Activated B cell treated with CpG ODN at 0.5 μM for 24 hours (primary cell): ENCODE measurements at places on chromosomes 4 and X. TPM values are rescaled to one million over a fixed set of nuclear protein-coding genes. Genes with fewer than 3 reads are reported as not detected.

Gene SRD5A3
- 4.5 and 5.7 TPM in 2 replicates for total RNA-seq

- H3K4me1 ChIP-seq = no peaks in the 10 kb centered on the region
- no peak overlapping the region for H3K27ac ChIP-seq
- peaks cover 18% of the 10 kb centered on the region for H3K27me3 ChIP-seq
- H3K4me3 ChIP-seq = no peak overlapping the region
- no peaks in the 10 kb centered on the region for H3K36me3 ChIP-seq
Observed at GRCh38 chr4:147480502-147480890, 401 bp upstream of the EDNRA start.

DNA sequence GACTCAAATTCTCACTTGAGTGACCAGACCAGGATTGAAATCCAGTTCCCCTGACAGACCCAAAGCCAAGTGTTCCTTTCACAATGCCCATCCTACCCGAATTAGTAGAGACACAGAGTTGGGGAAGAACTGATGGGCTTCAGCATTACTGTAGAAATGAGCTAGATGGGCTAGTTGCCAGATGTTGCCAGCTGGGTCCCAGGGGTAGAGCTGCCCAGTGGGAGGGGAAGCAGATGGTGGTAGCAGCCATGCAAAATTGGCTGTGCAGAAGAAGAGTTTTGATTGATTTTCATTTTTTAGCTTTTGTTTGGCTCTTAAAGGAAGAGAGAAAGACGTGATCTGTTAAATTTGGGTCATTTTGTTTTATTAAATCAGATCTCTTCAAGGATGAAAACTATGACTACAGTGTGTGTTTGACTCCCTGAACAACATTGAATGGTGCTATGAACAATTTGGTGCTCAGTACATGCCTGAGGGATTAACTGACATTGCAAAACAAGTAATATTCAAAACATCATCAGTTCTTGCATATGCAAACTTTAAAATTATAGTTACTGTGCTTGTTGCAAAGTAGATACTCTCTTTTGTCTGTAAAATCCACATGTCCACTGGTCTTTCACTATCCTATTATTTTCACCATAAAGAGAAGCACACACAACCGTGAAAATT, 86.0 kb downstream of the PARM1 start:
- H3K4me3 ChIP-seq = no peak overlapping the region
- no peaks in the 10 kb centered on the region for H3K27me3 ChIP-seq
- no peak for DNase-seq
- peaks cover 20% of the 10 kb centered on the region for H3K36me3 ChIP-seq

Gene AIFM1
- 30.8 and 34.3 TPM in 2 replicates for total RNA-seq

DNA sequence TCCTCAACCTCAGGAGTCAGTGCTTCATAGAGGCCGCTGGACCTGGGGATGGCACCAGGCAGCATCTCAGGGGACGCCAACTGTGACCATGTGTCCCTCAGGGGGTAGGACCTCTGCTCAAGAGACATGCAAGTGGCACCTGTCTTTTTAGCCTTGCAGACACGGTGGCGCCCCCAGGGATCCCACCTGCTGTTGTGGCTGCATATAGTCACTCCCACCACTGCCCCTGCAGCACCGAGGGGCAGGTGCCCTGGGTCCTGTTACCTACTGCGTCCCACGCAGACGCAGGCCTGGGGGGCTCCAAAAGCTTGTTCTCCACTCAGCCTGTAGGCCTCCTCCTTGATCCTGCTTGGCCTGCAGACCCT, 2.5 kb downstream of the MYL5 start:
- H3K27me3 ChIP-seq = no peaks in the 10 kb centered on the region
- H3K4me3 ChIP-seq = peak overlapping the region; percentile 15
- DNase-seq = no peak
- no peak overlapping the region for H3K27ac ChIP-seq
- H3K4me1 ChIP-seq = peaks cover 46% of the 10 kb centered on the region

- no peak overlapping the region for H3K4me3 ChIP-seq
- no peaks in the 10 kb centered on the region for H3K4me1 ChIP-seq
- H3K27ac ChIP-seq = no peak overlapping the region
- no peaks in the 10 kb centered on the region for H3K36me3 ChIP-seq
Observed at GRCh38 chr4:26568446-26568994, 15.4 kb upstream of the TBC1D19 start.

DNA sequence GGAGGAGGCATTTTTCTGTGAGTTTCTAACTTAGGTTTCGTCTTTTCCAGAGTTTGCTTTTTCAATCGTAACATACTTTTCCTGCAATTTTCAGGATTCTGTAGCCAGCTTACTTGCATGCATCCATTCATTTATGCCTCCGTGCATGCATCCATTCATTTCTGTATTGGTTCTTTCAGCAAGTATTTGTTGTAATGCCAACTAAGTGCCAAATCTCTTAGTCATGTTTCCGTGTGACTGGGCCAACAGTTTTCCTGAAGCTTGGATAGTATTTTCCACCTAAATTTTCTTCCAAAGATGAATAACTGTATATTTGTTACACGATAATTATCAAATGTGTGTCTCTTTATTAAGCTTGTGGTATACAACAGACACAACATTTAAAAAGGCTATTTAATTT, 41.5 kb downstream of the CBLL2 start:
- no peaks in the 10 kb centered on the region for H3K4me1 ChIP-seq
- DNase-seq = no peak
- no peak overlapping the region for H3K27ac ChIP-seq
- H3K36me3 ChIP-seq = no peaks in the 10 kb centered on the region
- no peak overlapping the region for H3K4me3 ChIP-seq

Gene MAD2L1
- 3.4 and 5.4 TPM in 2 replicates for total RNA-seq

GRCh38 chr4:10897076-10897475, 212.5 kb upstream of the CLNK start:
- no peaks in the 10 kb centered on the region for H3K36me3 ChIP-seq
- peaks cover 25% of the 10 kb centered on the region for H3K4me1 ChIP-seq
- H3K27me3 ChIP-seq = no peaks in the 10 kb centered on the region
- H3K4me3 ChIP-seq = no peak overlapping the region
- no peak for DNase-seq
